ENCODE measurements at places on chromosomes 13 and 19.

DNA sequence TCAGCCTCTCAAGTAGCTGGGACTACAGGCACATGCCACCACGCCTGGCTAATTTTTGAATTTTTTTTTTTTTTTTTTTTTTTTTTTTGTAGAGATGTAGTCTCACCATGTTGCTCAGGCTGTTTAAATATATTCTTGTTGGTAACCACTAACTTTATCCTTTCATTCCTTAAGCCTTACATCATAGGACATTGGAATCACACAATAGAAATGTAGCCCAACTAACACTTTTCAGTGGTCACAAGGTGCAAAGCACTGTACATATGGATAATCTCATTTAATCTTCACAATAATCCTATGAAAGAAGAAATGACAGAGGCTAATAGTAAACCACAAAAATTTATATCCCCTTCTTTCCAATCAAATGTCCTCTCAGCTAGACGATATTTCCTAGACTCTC is 417.8 kb upstream of the DACH1 start:
- DNase-seq, result no peak

- no peak for DNase-seq
Observed at GRCh38 chr13:79560954-79561353, 80.0 kb downstream of the NDFIP2 start.

DNA sequence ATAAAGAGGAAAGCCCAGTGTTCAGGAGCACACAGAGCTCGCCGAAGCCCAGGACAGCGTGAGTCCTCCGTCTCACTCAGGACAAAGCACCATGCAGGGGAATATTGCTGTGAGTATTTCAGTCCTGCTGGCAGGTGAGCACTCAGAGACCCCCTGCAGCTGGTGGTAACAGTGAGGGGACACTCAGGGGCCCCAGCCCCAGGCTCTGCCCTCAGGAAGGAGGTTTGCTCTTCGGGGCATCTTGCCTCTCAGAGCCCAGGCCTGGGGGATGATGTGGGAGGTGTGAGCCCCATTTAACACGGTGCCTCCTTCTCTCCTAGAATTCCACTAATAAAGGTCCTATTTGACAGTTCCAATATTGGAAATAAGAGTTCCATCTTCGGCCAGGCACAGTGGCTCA is 14.8 kb downstream of the LILRA1 start:
- DNase-seq, result no peak

- no peak for DNase-seq
Observed at GRCh38 chr13:33181264-33181663, 104.3 kb downstream of the STARD13 start.

DNA sequence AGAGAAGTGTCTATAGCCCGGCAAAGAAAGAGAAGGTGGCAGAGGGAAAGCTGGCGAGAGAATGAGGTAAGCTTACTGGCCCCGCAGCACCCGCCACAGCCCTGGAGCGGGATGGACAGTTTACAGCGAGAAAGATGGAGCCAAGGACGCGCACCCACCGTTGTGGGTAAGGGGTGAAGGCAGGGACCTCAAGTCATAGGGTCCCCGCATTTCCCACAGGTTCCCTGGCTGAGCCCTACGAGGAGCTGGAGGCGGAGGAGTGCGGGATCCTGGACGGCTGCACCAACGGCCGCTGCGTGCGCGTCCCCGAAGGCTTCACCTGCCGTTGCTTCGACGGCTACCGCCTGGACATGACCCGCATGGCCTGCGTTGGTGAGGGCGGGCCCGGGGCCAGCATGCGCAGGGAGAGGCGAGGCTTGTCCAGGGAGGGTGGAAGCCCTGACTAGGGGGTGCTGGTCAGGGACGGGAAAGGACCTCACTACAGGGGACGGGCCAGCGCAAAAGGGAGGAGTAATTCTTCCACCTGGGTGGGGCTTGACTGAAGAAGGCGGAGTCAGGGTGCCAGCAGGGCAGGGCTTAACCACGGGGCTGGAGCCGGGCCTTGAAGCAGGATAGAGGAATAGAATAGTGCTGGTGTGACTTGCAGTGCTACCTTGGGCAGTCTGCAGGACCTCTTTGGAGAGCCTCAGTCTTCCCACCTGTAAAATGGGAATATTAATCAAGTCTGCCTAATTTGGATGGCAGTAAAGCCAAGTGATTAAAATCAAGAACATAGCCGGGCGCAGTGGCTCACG is 26.5 kb downstream of the LTBP4 start:
- DNase-seq, result no peak

GRCh38 chr13:42367831-42368230 is 95.9 kb downstream of the AKAP11 start:
- DNase-seq, result no peak

DNA sequence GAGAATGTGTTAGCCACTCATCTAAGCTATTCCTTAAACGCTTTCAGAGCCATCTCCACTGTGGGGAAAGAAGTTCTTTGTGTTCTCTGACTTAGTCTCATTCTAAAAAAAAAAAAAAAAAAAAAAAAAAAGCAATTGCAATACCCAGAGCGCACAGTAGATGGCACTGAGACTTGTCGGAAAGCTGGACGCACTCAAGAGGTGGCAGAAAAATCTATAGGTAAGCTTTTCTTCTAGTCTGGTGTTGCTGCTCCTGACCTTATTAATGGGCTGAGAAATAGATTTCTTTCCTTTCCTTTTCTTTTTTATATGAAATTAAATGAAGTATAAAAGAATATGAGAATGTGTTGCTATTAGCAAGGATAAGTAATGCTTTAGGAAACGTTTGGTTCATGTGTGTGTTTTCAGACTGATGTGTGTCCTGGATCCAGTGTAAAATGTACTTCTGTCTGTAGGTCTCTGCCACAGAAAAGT is 4.7 kb upstream of the GJB2 start:
- DNase-seq, result peak; percentile 17

GRCh38 chr19:11300811-11301120 is 4.8 kb downstream of the TSPAN16 start:
- no peak for DNase-seq

- no peak for DNase-seq
Observed at GRCh38 chr13:21450936-21451335, 8.2 kb downstream of the ZDHHC20 start.

DNA sequence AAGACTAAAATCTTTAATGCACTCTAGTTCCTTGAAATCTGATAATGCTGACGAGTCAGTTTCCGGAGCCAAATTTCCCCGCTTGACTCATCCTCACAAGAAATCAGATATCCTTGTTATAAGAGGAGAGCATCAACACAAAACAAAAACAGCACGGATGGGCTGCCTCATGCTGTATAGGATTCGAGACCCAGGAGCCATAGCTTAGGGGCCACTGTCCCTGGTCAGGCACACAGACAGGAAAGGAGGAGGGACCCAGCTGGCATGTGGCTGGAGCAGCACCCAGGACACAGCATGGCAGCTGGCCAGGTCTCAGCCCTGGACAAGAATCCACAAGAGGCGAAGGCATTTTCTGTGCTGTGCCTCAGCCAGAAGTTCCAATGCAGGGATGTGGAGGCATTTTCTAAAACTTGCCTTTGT is 110.2 kb upstream of the SPATA13 start:
- DNase-seq, result peak; percentile 79

DNA sequence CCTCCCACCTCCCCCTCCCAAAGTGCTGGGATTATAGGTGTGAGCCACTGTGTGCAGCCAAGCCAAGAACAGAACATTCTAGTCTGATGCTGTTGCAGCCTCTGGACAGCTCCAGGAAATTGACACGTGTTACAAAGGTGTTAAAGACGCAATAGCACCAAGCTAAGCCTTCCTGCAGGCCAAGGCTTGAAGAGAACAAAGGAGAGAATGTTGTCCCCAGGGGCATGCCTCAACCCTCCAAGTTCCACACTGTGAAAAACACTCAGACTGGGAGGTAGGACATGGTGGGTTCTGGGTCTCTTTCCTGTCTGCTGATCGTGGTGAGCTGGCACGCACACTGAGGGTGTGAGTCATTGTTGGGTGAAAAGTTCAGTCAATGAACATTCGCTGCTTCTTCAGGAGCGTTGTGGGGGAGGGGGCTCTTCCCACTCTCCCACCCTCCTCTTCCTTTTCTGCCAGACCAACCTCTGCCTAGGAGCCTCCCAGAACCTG is 5.3 kb upstream of the PTPRS start:
- DNase-seq, result no peak

DNA sequence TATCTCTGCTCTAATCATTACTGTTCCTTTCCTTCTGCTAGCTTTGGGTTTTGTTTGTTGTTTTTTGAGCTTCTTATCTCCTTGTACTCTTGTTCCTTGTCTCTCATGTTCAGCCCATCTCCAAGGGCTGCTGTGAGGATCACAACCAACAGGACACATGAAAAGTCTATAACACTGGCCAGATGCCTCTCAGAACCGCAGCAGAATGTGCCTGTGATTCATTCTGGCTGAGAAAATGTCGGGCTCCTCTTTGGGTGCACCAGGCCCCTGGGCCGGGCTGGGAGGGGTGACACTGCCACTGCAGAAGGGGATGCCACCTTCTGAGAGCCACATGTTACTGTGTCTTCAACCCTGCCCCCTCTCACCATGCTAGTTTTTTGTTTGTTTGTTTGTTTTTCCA is 48.0 kb downstream of the GGACT start:
- DNase-seq, result no peak

DNA sequence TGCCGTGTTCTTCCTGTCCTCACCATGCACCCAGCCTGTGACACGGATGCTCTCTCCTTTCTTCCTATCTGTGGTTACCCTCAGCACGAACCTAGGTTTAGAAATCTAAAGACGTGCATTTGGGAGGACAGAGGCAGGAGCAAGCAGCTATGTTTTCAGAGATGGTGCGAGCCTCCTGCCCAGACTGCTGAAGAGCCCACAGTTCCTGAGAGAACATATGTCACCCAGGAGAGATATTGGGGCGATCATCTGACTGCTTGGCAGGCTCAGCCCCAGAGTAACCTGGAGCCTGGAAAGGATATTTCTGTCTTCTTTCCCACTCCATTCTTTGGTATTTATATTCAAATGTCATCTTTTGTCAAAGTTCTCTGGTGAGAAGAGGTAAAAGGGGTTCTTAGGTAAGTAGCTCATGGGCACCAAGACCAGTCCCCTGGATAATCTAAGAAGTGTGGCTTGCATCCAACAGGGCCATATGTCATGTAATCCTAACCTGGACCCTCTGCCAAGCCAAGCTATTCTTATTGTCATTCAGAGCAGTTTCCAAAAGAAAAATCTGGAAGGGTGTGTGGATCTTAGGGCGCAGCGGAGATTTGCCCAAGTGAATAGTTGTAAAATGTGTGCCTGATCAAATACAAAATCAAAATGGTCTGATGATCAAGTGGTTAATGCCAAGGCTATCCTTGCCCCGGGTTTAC is 59.5 kb downstream of the FGF9 start:
- DNase-seq, result no peak

GRCh38 chr13:84980571-84980970 is 818.6 kb downstream of the SLITRK6 start:
- no peak for DNase-seq

- no peak for DNase-seq
Observed at GRCh38 chr13:22883262-22883840, 297.4 kb upstream of the SGCG start.

GRCh38 chr19:55252760-55253663 is 5.8 kb downstream of the PPP6R1 start:
- no peak for DNase-seq

DNA sequence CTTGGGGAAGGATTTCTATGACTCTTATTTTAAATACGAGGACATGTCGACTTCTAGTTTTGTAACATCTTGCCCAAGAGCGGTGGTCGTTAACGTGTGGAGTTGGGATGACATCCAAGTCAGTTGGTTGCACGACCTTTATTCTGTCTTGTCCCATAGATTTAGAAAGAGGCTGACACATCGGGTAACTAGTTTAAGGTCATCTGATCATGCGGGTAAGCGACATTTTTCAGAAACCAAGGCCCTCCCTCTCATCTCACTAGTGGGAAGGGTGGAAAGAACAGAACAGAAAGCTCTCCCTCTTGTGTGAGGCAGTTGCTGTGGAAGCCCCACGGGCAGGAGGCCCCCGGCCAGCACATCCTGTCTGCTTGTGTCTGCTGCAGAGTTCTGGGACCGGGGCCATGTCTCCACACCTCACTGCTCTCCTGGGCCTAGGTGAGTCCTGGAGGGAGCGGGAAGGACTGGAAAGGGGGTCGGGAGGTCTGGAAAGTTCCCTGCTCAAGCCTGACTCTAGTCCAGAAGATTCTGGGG is at the start of gene LAIR2:
LAIR2 (plus strand) TSS at position 314 of the 531 bp plus-strand sequence; CDS start at position 402, 88 bp downstream.
- no peak for DNase-seq

GRCh38 chr13:41054212-41054877 is 7.0 kb upstream of the WBP4 start:
- DNase-seq, result peak; percentile 53

GRCh38 chr19:58196901-58197616 is 14.2 kb downstream of the ZNF274 start:
- DNase-seq, result peak; percentile 15

GRCh38 chr19:13162724-13163608 is 12.8 kb downstream of the IER2 start:
- DNase-seq, result peak; percentile 99

DNA sequence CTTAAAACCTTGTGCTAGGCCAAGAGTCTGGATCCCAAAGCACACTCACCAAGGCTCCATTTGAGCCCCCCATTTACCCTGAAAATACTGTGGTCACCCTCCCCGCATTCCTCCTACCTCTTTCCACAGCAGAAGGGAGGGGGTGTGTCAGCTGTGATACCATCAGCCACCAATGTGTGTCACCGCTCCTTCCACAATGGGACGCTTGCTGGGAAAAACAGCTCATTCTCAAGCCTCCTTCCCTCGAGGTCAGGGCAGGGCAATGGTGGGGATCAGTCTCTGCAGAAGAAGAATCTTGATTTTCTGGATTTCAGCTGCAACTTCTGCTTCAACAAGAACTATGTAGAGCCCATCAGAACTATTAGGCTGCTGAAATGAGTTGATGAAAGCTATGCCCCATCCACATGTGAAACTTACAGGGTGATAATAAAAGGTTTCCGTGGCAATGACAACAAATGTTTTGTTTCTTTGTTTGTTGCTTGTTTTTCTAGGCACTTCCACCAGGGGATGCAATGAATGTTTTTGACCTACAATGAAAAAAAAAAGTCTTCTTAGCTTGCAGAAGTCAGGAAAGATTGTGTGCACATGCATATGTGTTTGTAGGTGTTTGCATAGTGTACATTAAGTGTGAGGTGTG is 26.4 kb upstream of the ZNF507 start:
- no peak for DNase-seq

DNA sequence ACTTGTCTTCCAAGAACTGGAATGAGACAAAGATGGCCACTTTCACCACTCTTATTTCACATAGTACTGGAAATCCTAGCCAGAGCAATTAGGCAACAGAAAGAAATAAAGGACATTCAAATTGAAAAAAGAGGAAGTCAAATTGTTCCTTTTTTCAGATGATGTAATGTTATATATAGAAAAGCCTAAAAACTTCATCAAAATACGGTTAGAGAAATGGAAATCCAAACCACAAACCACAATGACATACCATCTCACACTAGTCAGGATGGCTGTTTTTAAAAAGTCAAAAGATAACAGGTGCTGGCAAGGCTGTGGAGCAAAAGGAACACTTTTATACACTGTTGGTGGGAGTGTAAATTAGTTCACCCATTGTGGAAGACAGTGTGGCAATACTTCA is 113.3 kb upstream of the SPRY2 start:
- peak; percentile 30 for DNase-seq

- no peak for DNase-seq
Observed at GRCh38 chr13:24458736-24459135, 53.8 kb downstream of the PARP4 start.

Measured in fibroblast of gingiva (primary cell).